G401 (cell line): ENCODE measurements at places on chromosomes 13 and 19. TPM values are rescaled to one million over a fixed set of nuclear protein-coding genes. Genes with fewer than 3 reads are reported as not detected.

The ZNF560 gene
- not detected in 2 replicates for total RNA-seq

The FXYD7 gene
- not detected in 2 replicates for total RNA-seq

The KLK6 gene
- total RNA-seq, result not detected in 2 replicates

The LYPD5 gene
- not detected in 2 replicates for total RNA-seq

The CFAP97D2 gene
- not detected in 2 replicates for total RNA-seq

The ZNF540 gene
- total RNA-seq, result 0.27 and 0.55 TPM in 2 replicates

The LILRA1 gene
- not detected in 2 replicates for total RNA-seq

The SIGLEC7 gene
- not detected in 2 replicates for total RNA-seq

The ADGRE3 gene
- not detected in 2 replicates for total RNA-seq

The SYNGR4 gene
- total RNA-seq, result not detected in 2 replicates

The LMTK3 gene
- total RNA-seq, result 8.1 and 12.5 TPM in 2 replicates

The KLK14 gene
- not detected in 2 replicates for total RNA-seq

The RPS5 gene
- total RNA-seq, result 2,081 and 2,975 TPM in 2 replicates

The ZNF221 gene
- 0.61 and 1.0 TPM in 2 replicates for total RNA-seq

The ERICH4 gene
- not detected in 2 replicates for total RNA-seq

The NRTN gene
- 8.3 and 14.0 TPM in 2 replicates for total RNA-seq

The ZNF723 gene
- not detected in 2 replicates for total RNA-seq
